Stimulated activated CD4-positive, alpha-beta T cell treated with anti-CD3 and anti-CD28 coated beads, Interleukin-1b, Interleukin-23, amount 100 ng/mL, for 1 hour (primary cell): ENCODE measurements at places on chromosomes 13 and 19.

DNA sequence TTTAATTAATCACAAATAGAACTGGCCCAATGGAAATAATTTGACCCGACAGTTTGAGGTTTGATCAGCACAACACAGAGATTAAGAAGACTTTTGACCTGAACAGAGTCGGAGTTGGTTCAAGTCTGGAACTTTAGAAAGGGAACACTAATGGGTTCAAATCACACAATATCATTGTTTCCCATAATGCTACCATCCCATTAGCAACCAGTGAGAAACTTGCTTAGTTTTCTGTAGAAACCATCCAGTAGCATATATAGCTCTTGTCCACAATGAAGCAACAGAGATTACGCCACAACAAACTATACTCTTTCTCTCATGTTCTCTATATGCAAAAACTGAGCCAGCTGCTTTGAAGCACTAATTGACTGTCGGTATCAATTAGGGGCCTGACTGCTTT, 376.9 kb upstream of the SPRY2 start:
- DNase-seq, result no peak

DNA sequence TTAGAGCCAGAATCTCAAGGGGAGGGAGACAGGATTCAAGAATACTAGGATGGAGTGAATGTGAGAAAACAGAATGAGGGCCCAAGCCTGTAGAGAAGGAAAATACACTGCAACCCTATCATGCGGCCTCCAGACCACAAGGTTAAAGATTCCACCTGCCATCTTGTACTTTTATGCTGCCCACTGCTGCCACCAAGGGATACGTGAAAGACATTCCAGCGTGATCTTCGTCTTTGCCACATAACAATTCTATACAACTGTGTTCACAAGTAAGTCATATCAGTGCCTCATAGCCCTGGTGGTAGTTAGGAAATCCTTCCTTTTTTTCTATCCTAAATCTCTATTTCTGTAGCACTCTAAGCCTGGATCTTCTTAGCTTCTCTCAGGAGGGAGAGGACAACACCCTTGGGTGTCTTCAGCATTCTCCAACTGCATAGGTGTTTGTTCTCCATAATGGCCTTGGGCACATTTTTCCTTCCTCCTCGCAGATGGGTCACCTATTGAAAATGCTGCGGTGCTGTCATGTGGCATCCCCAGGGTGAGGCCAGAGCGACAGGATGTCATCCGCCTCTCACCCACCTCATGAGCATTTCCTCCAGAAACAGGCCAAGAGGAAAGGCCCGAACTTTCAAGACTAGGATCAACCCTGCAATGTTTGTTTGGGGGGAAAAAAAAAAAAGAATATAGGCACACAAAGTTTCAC, 13.6 kb downstream of the TPT1 start:
- no peak for DNase-seq

- DNase-seq, result no peak
These were observed 500.9 kb downstream of the MYO16 start for GRCh38 chr13:109130093-109130835.

GRCh38 chr19:6730153-6730804, 7.1 kb downstream of the GPR108 start:
- no peak for DNase-seq

DNA sequence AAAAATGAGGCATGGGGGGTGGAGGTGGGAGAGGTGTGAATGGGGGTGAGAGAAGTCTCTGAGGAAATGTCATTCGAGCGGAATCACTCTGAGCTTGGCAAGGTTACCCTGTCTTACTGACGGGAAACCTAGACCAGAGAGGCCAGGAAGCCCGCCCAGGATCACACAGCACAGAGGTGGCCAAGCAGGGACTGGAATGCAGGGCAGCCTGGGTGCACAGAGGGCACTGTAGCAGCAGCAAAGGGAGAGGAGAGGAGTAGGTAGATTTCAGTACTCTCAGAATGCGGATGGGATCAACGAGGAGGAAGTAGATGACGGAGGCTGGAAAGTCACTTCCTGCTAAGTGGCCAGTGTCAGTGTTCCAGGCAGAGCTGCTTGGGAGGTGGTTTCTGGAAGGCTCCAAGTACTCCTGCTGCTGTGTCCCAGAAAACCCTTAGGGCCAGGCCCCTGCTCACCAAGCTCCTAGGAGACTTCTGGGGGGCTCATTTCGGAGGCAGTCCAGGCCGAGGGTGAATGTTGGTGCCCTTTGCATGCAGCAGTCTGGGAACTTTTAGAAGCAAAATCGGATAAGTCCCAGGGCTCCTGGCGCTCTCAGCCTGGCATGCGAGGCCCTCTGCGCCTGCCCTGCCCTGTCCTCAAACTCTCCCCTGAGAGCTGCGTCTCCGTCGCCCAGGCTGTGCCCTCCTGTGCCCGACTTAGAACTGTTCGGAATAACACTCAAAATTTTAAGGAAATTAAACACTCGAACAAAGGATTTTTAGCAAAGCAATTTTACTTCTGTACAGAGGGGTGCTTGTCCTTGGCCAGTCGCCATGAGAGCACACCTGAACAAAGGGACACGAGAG, 33.5 kb downstream of the DNM2 start:
- no peak for DNase-seq

- no peak for DNase-seq
These were observed 685.6 kb upstream of the SLITRK1 start for GRCh38 chr13:84567848-84568247.

DNA sequence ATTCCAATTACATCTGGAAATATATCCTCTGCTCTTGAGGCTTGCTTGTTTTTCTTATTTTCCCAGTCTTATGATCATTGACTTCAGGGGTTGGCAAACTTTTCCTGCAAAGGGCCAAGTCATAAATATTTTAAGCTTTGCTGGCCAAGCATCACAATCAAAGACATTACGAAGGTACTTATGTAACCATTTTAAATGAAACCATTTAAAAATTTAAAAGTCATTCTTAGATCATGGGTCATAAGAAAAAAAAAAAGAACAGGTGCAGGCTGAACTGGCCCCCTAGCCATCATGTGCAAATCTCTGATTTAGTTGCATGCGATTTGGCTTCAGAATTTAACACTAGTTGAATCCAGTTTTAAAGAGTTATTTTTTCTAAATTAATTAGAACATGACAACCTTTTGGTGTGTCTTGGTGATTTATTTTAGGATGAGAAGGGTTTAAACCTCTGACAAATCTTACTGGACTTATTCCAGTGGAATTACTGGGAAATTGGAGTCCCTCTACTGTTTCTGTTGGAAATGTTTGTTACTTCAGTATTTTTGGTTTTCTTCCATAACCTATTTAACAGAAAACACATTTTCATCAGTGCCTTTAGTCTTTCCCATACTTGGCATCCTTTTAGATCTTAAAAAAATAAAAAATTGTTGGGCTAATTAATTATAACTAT, 148.1 kb downstream of the NHLRC3 start:
- no peak for DNase-seq

DNA sequence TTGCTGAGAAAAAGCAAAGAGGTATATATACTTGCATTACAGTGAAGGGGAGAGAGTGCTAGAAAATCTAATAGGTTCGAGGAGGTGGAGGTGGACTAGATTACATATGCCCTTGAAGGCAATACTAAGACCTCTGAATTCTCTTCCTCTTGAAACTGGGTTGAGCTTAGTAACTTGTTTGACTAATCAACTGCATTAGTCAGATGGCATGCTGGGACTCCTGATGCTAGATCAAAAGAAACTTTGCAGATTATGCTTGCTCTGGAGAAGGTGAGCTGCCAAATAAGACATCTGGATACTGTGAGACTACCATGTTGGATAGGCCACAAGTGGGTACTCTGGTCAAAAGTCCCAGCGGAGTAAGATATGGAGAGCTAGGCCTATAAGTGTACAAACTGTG, 331.3 kb downstream of the KLF5 start:
- DNase-seq, result no peak

DNA sequence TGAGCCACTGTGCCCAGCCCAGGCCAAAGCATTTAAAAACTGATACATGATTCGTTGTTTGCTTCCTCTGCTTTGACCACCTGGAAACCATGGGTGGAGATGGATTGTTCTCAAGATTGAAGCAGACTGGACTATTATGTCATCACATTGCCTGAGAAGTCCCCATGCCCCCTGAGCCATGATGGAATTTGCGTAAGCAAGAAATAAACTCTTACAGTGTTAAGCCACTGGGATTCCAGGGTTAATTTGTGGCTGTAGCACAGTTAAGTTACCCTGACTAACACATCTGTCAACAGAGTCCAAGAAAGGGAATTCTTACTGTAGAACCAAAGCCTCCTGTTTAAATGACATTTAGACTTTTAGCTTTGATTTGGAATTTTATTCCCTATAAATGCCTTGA, 19.4 kb upstream of the DHRS12 start:
- no peak for DNase-seq

DNA sequence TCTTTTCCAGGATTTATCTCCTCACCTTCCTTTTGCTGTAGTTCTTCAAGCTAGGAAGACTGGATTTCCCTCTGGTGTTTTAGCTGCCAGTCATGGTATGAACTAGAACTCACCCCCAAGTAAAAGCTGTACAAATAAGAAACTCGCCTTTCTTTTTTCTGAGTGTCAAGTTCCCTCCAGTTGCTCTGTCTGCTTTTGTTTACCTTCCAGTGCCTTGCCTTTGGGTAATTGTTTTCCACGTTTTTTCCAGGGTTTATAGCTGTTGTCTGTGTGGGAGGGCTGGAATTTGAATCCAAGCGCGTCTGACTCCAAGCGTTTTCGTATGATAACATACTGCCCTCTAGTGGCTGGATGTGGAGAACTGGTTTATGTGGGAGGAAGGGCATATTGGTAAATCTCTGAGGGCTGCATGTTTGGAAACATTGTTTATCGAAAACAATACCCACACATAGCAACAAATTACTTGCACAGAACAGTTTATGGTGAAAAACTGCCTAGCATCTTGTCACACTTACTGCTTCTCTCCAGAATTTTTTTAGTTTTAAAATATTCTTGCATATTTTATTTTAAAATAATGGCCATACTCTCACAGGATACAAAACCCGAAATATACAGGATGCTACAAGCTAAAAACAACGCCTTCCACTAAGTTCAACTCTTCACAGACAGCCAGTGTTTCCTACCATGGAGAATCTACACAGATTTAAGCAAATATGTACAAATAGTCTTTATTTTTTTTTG, 19.2 kb downstream of the RCN3 start:
- no peak for DNase-seq
